Ascending aorta (tissue), 2 donors: ENCODE measurements at places on chromosomes 2 and 18. TPM values are rescaled to one million over a fixed set of nuclear protein-coding genes. Genes with fewer than 3 reads are reported as not detected.

The STK36 gene
- 17.7 TPM for total RNA-seq

The HOXD13 gene
- not detected for total RNA-seq

The RAB12 gene
- 35.5 TPM for total RNA-seq

The SMYD1 gene
- total RNA-seq = not detected

GRCh38 chr2:169609264-169609663 lies 25.1 kb downstream of the PPIG start:
- no peak overlapping the region for H3K27ac ChIP-seq
- no peaks in the 10 kb centered on the region for H3K27me3 ChIP-seq

DNA sequence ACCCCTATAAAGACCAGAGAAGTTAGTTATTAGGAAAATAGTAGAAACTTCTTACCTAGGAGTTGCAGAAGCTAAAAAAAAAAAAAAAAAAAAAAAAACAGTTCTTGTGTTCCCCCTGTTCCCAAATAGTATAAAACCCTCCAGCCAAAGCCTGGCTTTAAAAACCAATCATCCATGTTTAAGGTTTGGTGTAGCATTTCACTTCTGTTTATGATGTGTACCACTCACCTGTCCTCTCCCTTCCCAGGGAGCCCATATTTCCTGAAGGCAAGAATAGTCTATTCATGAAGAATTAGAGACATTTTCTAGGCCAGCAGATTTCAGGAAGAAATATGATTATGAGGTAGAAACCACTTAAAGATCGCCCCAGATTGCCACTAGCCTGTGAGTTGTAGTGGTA lies 273.6 kb downstream of the SETBP1 start:
- H3K36me3 ChIP-seq = peaks cover 33% of the 10 kb centered on the region
- no peaks in the 10 kb centered on the region for H3K27me3 ChIP-seq
- no peak for DNase-seq
- H3K4me1 ChIP-seq = no peaks in the 10 kb centered on the region
- no peak overlapping the region for H3K27ac ChIP-seq

DNA sequence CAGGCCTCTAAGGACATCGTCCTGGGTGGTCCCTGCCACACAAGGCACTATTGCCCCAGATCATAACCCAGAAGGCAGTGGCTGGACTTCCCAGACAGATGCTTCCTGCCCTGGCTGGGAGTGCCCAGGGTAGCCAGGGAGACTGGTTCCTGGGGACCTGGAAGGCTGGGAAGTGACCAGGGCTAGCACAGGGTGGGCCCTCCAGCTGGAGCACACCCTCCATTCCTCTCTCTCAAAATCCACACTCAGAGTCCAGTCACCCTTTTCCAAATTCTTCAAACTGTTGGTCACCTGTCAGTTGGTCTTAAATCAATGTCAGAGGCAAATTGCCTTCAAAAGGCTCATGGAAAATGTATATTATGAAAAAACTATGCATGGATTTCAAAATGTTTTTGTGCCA lies 11.6 kb upstream of the TUBB6 start:
- H3K27me3 ChIP-seq = no peaks in the 10 kb centered on the region
- no peaks in the 10 kb centered on the region for H3K4me1 ChIP-seq
- H3K27ac ChIP-seq = no peak overlapping the region

DNA sequence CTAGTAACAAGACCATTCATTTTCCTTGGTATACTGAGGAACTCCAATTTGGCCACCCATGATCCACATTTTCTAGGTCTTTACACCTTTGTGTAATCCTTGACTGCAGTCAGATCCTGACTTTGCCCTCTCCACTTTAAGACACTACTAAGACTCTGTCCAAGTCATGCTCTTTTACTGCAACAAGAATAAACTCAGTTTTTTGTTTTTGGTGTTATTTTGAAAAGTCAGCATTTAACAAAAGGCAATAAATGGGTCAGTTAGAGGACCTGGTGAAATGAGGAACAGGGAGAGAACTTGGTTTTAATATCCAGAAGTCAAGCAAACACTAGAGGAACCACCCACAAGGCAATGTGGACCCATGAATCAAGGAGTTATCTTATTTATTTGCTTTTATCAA lies 252.2 kb upstream of the RBBP8 start:
- no peak overlapping the region for H3K4me3 ChIP-seq
- no peaks in the 10 kb centered on the region for H3K27me3 ChIP-seq
- no peaks in the 10 kb centered on the region for H3K36me3 ChIP-seq
- no peaks in the 10 kb centered on the region for H3K4me1 ChIP-seq
- DNase-seq = no peak

- no peaks in the 10 kb centered on the region for H3K4me1 ChIP-seq
- no peaks in the 10 kb centered on the region for H3K27me3 ChIP-seq
- H3K36me3 ChIP-seq = no peaks in the 10 kb centered on the region
- no peak overlapping the region for H3K27ac ChIP-seq
- H3K4me3 ChIP-seq = no peak overlapping the region
Observed at GRCh38 chr18:65215865-65216466, 534.8 kb upstream of the CDH7 start.

DNA sequence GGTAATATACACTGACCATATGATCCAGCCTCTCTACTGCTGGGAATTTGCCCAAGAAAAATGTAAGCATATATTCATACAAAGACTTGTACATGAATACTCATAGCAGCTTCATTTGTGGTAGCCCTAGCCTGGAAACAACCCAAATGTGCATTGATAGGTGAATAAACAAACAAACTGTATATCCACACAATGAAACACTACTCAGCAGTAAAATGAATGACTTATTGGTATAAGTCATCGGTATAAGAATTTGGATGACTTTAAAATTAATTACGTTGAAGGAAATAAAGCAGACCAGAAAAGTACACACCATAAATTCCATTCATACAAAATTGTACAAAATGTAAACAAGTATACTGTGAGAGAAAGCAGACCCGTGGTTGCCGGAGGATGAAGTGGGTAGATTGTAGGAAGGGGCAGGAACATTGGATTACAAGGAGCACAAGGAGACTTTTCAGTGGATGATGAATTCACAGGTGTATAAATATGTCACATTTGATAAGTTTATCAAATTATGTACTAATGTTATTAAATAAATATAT lies 376.7 kb downstream of the TDRD15 start:
- H3K4me1 ChIP-seq = no peaks in the 10 kb centered on the region
- no peaks in the 10 kb centered on the region for H3K27me3 ChIP-seq
- no peak for DNase-seq

DNA sequence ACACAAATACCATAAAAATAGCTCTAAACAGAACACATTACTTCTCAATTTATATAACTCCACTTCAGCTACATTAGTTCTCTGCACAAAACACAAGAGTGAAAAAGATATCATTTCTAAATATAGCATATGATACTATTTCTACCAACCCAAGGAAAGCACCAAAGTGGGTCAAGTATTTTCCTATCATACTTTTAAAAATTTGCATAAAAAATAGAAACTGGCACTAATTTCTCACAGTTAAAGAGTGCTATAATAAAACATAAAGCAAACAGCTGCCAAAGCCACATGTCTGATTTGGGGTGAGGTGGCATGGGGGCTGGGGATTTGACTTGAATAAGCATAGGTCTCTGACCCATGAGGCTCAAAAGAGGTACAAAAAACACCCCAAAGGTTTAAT lies 61.5 kb downstream of the BARD1 start:
- no peak overlapping the region for H3K27ac ChIP-seq
- no peak for DNase-seq
- no peaks in the 10 kb centered on the region for H3K36me3 ChIP-seq
